ENCODE measurements at places on chromosomes 5 and 9.

GRCh38 chr5:87432460-87432859 lies 19.7 kb upstream of the CCNH start:
- DNase-seq: no peak

GRCh38 chr5:179271428-179271734 lies 73.9 kb downstream of the ADAMTS2 start:
- no peak for DNase-seq

DNA sequence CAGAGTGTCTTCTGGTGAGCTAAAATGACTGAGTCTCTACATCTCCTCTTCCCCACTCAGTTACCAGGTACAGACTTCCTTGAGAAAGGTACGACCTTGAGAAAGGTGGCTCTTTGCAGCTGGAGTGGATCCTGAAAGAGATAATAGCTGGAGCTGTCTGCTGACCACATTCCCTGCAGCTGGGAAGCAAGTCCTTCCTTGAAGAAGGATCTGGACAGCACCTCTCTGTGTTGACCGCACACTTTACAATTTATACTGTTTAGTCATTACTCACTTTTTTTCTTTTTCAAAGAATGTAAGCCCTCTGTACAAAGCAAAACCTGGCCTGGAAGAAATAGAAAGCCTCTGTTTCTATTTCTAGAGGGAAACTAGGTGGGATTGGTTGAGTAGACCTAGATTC lies 148.8 kb downstream of the MACIR start:
- DNase-seq: no peak

DNA sequence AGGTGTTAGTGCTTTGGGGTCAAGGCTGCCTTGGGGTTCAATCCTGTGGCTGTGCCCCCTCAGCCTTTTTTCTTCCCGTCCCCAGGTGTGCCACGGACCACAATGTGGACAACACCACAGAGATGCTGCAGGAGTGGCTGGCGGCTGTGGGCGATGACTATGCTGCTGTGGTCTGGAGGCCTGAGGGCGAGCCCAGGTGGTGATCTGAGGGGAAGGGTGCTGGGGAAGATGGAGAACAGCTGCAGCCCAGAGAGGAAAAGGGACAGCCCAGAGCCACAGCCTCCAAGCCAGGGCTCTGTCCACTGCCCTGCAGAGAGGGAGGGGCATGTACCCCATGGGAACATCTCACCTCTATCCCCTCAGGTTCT lies 2.1 kb downstream of the CERCAM start:
- DNase-seq: no peak

- DNase-seq: no peak
These were observed 4.0 kb downstream of the MAN2A1 start for GRCh38 chr5:109693535-109694400.

DNA sequence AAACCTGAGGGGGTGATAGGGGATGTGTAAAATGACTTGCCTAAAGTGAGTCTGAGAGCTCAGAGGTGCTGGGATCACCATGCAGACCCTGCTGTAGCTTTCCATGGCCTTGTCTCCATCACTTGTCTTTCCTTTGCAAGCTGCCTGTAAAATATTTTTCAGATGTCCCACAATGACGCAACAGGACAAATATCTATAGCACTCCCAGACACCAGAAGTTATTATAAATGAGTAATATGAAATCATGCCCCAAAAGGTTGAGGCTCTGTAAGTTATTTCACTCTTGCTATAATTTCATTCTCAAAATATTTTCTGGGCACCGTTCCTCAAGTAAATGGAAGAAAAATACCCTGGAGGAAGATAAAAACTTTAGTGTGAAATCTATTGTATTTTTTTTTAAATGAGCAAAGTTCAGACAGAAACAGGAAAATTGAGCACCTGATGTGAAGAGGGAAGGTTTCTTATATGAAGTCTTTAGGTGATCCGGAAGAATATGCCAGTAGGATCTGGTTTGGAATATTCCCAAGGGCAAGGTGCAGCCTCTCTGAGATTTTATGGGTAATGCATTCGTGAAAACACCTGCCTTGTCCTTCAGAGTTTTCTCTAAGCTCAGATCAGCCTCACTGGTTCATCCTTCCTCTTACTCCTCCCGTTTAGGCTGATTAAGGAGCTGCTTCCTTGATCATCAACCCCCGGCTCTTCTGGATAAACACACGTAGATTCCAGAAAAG lies 138.3 kb upstream of the DMAC1 start:
- DNase-seq: no peak

DNA sequence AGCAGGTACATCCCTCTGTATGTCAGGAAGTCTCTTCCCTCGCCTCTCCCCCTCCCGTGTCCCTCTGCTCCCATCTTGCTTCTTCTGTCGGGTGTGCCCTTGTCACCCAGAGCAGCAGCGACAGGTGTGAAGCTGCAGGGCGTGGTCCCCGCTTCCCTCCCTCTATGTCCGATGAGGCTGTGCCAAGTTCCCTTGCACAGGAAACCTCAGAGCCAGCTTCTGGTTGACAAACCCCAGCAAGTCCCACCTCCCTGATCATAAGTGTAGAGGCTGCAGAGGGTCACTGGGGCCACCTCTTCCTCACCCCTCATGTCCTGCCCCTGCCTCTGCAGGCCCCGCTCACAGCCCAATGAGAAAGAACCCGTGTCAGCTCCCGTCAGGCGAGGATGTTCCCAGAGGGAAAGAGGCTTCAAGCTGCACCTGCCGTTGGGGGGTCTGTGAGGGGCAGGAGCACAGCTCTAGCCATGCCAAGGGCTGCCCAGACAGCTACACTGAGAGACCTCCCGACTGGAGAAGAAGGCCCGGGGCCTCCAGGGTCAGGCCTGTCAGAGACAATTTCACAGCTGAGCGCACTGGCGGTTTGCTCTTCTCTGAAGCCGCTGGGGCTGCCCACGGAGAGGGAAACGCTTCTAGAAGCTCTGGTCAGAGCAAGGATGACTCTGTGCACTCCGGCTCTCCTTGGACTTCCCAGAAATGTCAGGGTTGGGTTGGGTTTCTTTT lies 73.3 kb downstream of the AK8 start:
- DNase-seq: no peak

GRCh38 chr5:163163858-163164257 lies 273.5 kb upstream of the CCNG1 start:
- DNase-seq: no peak

DNA sequence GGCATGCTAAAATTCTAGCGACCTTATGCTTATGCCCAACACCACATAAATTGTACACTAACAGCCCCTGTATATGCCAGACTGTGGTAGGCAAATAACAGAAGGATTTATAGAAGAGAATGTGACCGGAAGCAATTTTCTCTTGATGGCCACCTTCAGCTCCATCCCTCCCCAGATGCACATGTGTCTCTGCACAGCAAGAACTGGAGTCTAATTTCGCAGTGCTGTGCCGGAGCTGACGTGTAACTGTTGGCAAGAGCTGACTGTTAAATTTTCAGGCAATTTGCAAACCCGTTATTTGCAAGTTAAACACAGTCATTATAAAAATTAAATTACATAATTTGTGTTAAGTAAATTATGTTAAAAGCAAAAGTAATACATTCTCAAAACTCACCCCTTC lies 48.4 kb downstream of the PCA3 start:
- DNase-seq: no peak

DNA sequence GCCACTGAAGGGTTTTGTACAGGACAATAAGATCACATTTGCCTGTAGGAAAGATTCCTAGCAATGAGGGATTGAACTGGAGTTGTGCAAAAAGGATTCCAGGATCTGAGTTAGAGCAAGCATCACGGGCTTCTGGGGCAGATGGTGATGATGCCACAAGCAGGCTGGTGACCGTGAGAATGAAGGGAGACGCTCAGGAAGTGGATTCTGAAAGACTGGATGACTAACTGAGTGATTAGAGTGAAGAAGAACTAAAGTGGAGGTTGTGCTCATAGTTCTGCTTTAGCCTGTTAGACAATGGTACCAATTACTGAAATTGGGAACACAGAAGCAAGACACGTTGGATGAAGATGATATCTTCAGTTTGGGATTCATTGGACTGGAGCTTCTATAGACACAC lies 168.2 kb downstream of the CD180 start:
- DNase-seq: no peak
